Activated T-cell treated with anti-CD3 and anti-CD28 coated beads, Interleukin-2, amount 50 U/mL, for 48 hours (primary cell): ENCODE measurements at places on chromosomes 1 and 21.

DNA sequence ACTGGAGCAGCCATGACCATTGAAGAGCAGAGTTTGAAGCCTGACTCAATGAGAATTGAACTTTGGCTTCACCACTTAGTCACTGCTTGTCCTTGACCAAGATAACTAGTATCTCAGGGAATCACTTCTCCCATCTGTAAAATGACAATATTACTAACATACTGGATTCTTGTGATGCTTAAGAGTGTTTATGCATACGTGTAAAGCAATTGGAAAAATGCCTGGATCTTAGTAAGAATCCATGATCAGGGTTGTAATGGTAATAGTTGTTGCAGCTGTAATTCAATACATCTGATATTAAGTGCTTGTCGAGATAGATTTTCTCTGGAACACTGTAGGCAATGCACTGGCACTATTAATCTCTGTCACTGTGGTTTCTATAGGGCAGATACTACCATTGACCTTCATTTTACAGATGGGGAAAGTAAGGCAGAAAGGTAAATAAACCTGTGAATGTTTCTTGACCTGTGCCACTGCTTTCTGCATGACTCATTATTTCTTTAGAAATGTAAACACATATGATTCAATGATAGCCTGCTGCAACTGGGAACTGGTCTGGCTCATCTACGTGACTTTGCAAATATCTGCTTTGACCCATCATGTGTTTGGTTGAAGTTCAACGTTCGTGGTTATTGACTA is 662.5 kb downstream of the PLA2G4A start:
- no peak for DNase-seq

DNA sequence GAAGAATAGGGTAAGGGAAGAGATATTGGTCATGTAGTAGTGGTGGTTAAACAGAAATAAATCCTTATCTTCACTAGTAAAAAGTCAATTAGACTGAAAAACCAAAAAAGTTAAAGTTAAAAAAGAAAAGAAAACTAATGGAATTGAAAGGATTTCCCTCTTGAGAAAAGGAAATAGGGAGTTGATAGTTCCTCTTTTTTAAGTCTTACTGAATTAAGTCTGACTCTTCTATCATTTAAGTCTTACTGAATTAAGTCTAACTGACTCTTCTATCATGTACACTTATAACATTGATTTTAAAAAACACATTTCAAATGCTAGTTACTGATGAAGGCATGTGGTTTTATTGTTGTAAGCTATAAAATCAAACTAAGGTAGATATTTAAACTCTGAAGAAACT is 49.5 kb upstream of the TENT5C start:
- DNase-seq, result no peak

GRCh38 chr1:201122321-201122957 is 4.5 kb downstream of the ASCL5 start:
- DNase-seq, result no peak

- DNase-seq, result no peak
Measured at GRCh38 chr1:14759843-14760242, 161.4 kb downstream of the KAZN start.

DNA sequence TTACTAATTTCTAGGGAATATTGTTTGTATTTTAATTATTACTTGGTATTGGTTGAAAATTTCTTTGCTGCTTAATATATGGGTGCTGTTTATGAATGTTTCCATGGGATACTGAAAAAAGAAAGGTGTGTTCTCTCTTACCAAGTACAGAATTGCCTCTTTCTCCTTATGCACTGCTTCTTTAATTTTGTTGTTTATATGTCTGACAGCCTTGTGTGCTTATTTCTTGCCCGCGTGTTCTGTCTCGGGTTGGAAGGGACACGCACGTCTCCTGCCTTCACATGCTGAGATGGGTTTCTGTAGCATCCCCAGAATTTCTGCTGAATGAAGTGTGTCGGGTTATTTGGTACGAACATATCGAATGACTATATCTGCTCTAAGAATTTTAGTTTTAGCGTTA is 51.1 kb downstream of the AGPAT3 start:
- DNase-seq, result no peak

DNA sequence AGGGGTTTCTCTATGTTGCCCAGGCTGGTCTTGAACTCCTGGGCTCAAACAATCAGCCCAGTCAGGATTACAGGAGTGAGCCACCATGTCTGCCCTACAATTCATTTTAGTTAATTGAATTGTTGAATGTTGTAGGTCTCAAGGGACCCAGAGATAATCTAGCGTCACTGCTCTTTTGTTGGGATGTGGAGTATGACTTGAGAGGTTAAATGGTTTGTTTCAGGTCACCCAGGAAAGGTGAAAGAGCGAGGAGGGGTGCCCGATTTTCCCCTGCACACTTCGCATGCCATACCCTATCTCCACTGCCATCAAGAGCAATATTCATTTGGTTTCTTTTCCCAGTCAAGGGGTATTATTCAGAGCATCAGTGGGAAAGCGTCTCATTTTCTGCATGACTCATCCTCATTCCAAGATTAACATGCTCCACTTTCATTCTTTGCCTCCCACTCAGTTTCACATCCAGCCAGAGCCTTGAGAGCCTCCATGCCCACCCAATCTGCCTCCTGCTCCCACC is 13.1 kb upstream of the SLC30A1 start:
- DNase-seq, result no peak

- DNase-seq, result no peak
Measured at GRCh38 chr1:93554883-93555872, 107.3 kb downstream of the FNBP1L start.

GRCh38 chr1:8889103-8889846 is 10.8 kb upstream of the ENO1 start:
- DNase-seq, result no peak

- no peak for DNase-seq
Measured at GRCh38 chr1:5611851-5612250, 380.4 kb downstream of the NPHP4 start.

DNA sequence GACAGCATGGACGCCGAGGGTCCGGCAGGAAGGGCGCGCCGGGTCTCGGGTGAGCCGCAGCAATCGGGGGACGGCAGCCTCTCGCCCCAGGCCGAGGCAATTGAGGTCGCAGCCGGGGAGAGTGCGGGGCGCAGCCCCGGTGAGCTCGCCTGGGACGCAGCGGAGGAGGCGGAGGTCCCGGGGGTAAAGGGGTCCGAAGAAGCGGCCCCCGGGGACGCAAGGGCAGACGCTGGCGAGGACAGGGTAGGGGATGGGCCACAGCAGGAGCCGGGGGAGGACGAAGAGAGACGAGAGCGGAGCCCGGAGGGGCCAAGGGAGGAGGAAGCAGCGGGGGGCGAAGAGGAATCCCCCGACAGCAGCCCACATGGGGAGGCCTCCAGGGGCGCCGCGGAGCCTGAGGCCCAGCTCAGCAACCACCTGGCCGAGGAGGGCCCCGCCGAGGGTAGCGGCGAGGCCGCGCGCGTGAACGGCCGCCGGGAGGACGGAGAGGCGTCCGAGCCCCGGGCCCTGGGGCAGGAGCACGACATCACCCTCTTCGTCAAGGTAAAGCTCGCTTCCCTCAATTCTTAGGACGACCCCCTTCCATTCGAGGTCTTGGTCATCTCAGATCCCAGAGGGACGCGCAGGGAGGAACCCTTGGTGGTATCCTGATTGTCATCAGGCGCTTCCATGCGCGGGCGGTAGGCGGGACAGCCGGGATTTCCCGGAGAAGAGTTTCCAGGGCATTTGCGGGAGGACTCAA is 1.6 kb downstream of the CLIC6 start:
- DNase-seq, result peak; percentile 31

DNA sequence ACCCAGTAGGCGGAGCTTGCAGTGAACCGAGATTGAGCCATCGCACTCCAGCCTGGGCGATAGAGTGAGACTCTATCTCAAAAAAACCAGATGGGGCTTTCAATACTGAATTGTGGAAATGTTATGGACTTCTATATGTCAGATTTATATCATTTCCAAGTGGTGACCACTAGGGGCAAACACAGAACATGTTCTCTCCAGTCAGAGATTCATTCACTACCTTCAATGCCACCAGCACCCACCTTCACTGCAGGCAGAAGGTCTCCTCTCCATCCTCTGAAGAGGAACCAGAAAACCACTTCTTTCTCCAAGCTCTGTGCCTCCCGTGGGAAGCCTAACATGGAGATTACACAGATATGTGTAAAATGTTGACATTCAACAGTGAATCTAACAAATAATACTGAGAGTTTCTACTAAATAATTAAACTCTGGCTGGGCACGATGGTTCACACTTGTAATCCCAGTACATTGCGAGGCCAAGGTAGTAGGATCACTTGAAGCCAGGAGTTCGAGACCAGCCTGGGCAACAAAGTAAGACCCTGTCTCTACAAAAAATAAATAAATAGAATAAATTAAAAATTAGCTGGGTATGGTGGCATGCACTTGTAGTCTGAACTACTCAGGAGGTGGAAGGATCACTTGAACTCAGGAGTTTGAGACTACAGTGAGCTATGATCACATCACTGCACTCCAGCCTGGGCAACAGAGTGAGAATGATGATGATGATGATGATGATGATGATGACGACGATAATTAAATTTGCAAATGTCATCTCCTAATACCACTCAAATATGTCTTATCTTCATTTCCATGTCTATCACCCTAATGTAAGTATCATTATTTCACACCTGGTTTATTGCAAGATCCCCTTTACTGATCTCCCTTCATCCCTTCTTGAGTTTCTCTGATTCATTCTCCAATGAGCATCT is 151.1 kb downstream of the ZNF281 start:
- no peak for DNase-seq
